ENCODE measurements at places on chromosomes 3 and 15. TPM values are rescaled to one million over a fixed set of nuclear protein-coding genes. Genes with fewer than 3 reads are reported as not detected.

Gene METTL6
- polyA plus RNA-seq = 12.2 TPM

Gene SLC24A5
- polyA plus RNA-seq = not detected

Gene ANKRD34C
- not detected for polyA plus RNA-seq

Gene PDE8A
- 1.9 TPM for polyA plus RNA-seq

Gene STRIT1
- polyA plus RNA-seq = not detected

Gene NRG4
- polyA plus RNA-seq = not detected

Gene TMIE
- polyA plus RNA-seq = 0.70 TPM

Gene SRGAP3
- polyA plus RNA-seq = 0.35 TPM

Measured in CD4-positive, alpha-beta memory T cell (primary cell).